KBM-7 (cell line): ENCODE measurements at places on chromosomes 6 and 20.

DNA sequence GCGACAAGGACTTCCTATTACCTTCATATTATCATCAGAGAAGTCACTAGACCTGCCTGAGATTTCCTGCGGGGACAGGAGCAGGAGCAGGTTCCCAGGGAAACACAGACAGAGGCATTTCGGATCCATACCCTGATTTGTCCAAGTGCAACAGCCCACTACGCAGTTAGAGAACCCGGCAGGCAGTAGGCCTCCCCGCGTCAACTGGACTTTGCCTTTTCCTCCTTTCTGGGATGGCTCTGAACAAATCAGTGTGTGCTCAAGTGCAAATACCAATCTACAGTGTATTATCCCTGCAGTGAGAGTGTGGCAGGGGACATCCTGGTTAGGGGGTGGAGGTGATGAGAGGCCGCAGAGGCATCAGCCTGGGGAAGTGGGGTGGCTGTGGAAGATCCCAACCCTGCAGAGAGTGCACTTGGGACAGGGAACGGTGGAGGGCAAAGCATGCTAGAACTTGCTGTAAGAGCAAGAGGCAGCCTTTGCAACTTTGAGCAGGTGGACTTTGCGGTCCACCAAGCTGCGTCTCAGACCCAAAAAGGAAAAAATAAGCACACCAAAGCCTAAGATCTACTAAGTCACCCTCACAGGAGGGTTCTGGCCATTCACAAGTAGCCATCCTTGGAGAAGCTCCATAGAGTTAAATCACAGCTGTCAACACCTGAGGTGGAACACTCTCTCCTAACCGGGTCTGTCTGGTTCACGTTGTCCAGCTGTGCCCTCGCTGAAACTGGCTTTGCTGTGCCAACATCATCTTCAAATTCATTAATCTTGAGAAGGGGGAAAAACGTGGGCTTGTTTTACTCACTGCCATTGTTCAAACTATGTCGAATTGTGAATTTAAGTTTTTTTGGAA lies 159.1 kb downstream of the ZDHHC14 start:
- no peak for DNase-seq

GRCh38 chr6:31680226-31681134 lies at the start of gene LY6G5C:
LY6G5C (minus strand) TSS chr6:31681067; CDS start chr6:31680373, 694 bp downstream.
- DNase-seq: peak; percentile 88

- no peak for DNase-seq
These were observed 128.9 kb downstream of the FOXC1 start for GRCh38 chr6:1738558-1739081.

- peak; percentile 9 for DNase-seq
These were observed 201.3 kb upstream of the MOCS1 start for GRCh38 chr6:40135491-40136072.

DNA sequence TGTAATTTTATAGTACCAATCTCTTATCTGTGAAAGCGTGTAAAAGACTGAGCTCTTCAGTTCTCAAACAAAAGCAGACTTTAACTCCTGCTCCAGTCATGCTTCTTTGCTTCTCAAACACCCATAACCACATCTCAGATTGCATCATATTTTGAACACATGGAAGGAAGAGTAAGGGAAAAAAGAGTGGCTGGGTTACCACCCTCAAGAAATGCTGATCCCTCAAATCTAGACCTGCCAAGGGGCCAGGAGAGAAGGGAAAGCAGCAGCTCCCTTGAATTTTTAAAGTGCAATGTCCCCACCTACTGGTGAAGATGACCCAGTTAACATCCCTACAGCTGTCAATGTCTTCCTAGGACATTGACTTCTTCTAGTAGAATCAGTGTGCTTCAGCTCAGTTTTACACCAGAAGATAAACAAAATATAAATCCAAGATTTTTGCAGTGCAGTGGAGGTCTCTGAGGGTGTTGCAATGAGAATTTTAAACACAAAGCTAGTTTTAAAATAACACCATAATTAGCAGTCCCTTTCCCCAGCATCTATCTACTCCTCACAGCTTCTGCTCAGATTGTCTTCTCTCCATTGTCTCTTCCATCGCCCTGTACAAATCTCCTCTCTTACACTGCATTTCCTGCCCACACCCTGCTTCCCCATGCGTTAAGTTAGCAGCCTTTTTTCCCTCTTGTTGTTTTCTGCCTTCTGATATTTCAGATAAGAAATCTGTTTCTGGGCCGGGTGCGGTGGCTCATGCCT lies 22.6 kb upstream of the HLA-DQB2 start:
- peak; percentile 82 for DNase-seq
